ENCODE measurements at places on chromosomes 3 and 15. TPM values are rescaled to one million over a fixed set of nuclear protein-coding genes. Genes with fewer than 3 reads are reported as not detected.

The XCR1 gene
- not detected for total RNA-seq

GRCh38 chr15:66401130-66402021 is 14.7 kb downstream of the MAP2K1 start:
- peak overlapping the region; percentile 72 for H3K4me3 ChIP-seq
- H3K36me3 ChIP-seq = no peaks in the 10 kb centered on the region
- peak overlapping the region; percentile 83 for H3K27ac ChIP-seq

DNA sequence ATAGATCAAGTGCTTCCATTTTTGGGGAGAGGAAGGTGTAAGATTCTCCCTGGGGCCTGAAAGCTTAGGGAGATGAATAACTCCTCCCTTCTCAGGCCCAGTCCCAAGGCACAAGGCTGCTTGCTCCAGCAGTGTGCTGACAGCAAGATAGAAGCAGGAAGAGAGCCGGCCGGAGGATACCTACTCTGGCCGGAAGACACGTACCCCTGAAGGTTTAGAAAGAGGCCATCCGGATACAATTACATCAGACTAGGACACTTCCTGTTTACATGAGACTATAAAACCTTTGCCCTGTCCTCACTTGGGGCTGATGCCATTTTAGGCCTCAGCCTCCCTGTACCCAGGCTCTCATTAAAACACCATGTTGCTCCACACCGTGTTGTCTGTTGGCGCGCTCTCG is 329.9 kb downstream of the SV2B start:
- H3K27ac ChIP-seq = no peak overlapping the region
- no peaks in the 10 kb centered on the region for H3K27me3 ChIP-seq
- no peak for DNase-seq
- peaks cover 6% of the 10 kb centered on the region for H3K36me3 ChIP-seq

GRCh38 chr15:68924866-68925560 is 5.3 kb upstream of the SPESP1 start:
- H3K4me3 ChIP-seq = no peak overlapping the region
- no peak overlapping the region for H3K27ac ChIP-seq
- DNase-seq = peak; percentile 48
- H3K4me1 ChIP-seq = peaks cover under 1% of the 10 kb centered on the region

DNA sequence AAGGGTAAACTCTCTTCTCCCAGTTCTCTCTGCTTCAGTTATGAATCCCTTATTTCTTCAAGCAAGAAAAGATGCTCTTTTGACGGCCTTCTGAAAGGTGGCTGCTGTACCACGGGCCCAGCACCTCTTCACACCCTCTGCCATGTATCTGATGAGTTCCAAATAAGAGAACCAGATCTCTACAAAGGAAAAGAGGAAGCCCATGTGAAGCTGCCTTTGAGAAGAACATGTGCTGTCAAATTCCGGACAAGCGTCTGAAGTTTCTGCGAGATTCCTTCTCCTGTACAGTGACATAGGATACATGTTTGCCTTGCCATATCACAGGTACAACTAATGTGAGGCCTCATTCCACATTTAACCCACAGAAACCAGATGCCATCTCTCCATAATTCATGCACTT is 59.2 kb downstream of the SH3BP5 start:
- H3K27ac ChIP-seq = peak overlapping the region; percentile 83
- no peak for DNase-seq
- no peaks in the 10 kb centered on the region for H3K36me3 ChIP-seq
- no peaks in the 10 kb centered on the region for H3K27me3 ChIP-seq
- H3K4me3 ChIP-seq = no peak overlapping the region

DNA sequence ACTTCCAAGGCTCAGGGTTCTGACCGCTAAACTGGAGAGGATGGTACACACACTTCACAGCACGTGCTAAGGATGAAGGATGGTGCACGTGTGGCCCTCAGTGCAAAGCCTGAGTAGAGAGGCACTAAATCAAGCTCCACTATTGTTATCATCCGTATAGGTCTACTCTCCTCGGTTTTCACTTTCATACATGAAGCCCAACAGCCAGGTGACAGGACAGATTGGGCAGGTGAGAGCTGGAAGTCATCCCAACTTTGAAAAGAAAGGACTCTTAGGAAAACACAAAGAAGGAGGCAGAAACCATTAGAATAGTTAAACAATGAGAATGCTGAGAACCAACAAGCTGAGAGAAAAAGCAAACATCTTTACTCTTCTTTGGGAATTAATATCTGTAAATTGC is 21.1 kb downstream of the MAGI1 start:
- H3K4me1 ChIP-seq = no peaks in the 10 kb centered on the region
- no peak for DNase-seq
- no peaks in the 10 kb centered on the region for H3K27me3 ChIP-seq
- no peaks in the 10 kb centered on the region for H3K36me3 ChIP-seq

- H3K36me3 ChIP-seq = peaks cover 12% of the 10 kb centered on the region
- no peaks in the 10 kb centered on the region for H3K27me3 ChIP-seq
- no peak overlapping the region for H3K4me3 ChIP-seq
- no peak for DNase-seq
- H3K4me1 ChIP-seq = no peaks in the 10 kb centered on the region
Measured at GRCh38 chr3:122902326-122902725, 107.5 kb downstream of the SLC49A4 start.

The GOLGA8J gene
- total RNA-seq = 0.60 TPM

The B3GNT5 gene
- not detected for total RNA-seq

The C2CD4B gene
- total RNA-seq = not detected

DNA sequence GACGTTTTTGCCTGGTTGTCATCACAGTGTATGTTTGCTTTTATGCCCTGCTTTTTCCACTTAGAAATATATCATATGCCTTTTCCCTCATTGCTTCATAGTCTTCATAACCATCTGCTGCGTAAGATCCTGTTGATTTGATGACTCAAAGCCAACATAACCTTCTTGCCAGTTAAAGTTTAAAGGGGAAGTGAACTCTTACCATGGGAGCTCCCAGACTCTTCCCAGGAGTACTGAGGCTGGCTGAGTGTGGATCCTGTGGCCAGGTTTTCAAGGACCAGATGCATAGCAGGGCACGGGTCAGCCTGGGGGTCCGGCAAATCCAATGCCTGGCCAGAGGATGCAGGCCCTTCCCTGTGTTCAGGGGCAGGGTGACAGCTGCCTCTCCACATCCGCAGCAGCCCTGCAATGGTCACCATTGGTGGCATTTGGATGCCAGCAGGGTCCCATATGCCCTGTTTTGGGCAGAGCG is 42.0 kb upstream of the SACM1L start:
- H3K36me3 ChIP-seq = peaks cover 59% of the 10 kb centered on the region
- peaks cover 22% of the 10 kb centered on the region for H3K4me1 ChIP-seq
- H3K27me3 ChIP-seq = no peaks in the 10 kb centered on the region
- H3K27ac ChIP-seq = no peak overlapping the region

DNA sequence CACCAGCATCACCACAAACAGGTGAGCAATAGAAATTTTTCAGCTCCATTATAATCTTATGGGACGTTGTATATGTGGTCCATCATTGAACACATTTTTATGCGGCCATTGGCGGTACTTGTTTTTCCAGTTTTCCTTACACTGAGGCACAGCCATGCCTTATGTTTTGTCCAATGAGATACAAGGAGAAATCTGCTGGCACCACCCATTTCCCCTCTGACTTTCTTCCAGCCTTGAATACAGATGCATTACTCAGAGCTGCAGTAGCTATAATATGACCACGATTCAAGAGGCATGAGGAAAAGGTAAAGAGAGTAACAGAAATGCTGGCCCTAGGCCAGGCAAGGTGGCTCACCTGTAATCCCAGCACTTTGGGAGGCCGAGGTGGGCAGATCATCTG is 9.0 kb upstream of the PIK3R4 start:
- no peaks in the 10 kb centered on the region for H3K4me1 ChIP-seq
- DNase-seq = no peak
- H3K27ac ChIP-seq = no peak overlapping the region
- H3K36me3 ChIP-seq = no peaks in the 10 kb centered on the region
- H3K27me3 ChIP-seq = no peaks in the 10 kb centered on the region

- no peak overlapping the region for H3K4me3 ChIP-seq
- H3K4me1 ChIP-seq = no peaks in the 10 kb centered on the region
- H3K27me3 ChIP-seq = peaks cover 3% of the 10 kb centered on the region
- H3K27ac ChIP-seq = no peak overlapping the region
Measured at GRCh38 chr3:37660782-37661181, 200.9 kb upstream of the CTDSPL start.

The CDCP1 gene
- total RNA-seq = not detected

- H3K36me3 ChIP-seq = no peaks in the 10 kb centered on the region
- H3K27me3 ChIP-seq = no peaks in the 10 kb centered on the region
- H3K4me3 ChIP-seq = no peak overlapping the region
- peaks cover 8% of the 10 kb centered on the region for H3K4me1 ChIP-seq
- no peak overlapping the region for H3K27ac ChIP-seq
Measured at GRCh38 chr3:119632216-119632615, 28.2 kb downstream of the POPDC2 start.

GRCh38 chr15:69666921-69667811 is 214.5 kb downstream of the RPLP1 start:
- no peak for DNase-seq
- H3K27me3 ChIP-seq = no peaks in the 10 kb centered on the region
- H3K4me1 ChIP-seq = peaks cover 69% of the 10 kb centered on the region
- no peaks in the 10 kb centered on the region for H3K36me3 ChIP-seq
- no peak overlapping the region for H3K27ac ChIP-seq

- H3K4me1 ChIP-seq = peaks cover 12% of the 10 kb centered on the region
- no peak overlapping the region for H3K4me3 ChIP-seq
- H3K27me3 ChIP-seq = no peaks in the 10 kb centered on the region
- DNase-seq = no peak
- peaks cover 3% of the 10 kb centered on the region for H3K36me3 ChIP-seq
Measured at GRCh38 chr3:56688191-56688590, 5.1 kb upstream of the TASOR start.

The KBTBD8 gene
- total RNA-seq = 5.1 TPM

- H3K4me1 ChIP-seq = peaks cover 27% of the 10 kb centered on the region
- no peak for DNase-seq
- H3K36me3 ChIP-seq = peaks cover 31% of the 10 kb centered on the region
- H3K4me3 ChIP-seq = peak overlapping the region; percentile 54
- H3K27me3 ChIP-seq = no peaks in the 10 kb centered on the region
Measured at GRCh38 chr3:15327941-15328340, 4.4 kb downstream of the SH3BP5 start.

The ROPN1 gene
- not detected for total RNA-seq

- no peak for DNase-seq
- no peak overlapping the region for H3K4me3 ChIP-seq
- H3K27me3 ChIP-seq = peaks cover 29% of the 10 kb centered on the region
- no peaks in the 10 kb centered on the region for H3K36me3 ChIP-seq
Measured at GRCh38 chr15:86275361-86275760, 195.7 kb downstream of the AGBL1 start.

The CCRL2 gene
- 2.8 TPM for total RNA-seq

DNA sequence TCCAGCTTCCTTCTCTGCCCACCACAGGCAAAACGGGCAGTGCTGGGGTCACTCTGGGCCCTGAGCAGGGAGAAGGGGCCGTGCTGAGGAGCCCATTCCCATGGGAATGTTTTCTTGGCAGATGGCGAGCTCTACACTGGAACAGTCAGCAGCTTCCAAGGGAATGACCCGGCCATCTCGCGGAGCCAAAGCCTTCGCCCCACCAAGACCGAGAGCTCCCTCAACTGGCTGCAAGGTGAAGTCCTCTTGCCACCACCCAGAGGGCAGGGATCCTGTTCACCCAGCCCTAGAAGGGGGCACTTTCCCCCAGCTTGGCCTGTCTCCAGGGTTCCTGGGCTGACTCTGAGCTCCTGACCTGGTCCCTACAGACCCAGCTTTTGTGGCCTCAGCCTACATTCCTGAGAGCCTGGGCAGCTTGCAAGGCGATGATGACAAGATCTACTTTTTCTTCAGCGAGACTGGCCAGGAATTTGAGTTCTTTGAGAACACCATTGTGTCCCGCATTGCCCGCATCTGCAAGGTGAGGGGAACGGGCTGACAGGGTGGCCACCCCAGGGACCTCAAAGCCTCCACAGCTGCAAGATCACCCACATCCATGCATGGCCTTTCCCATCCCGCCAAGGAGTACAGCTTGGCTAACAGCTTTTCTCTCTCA is 12.4 kb downstream of the CIB1 start:
- no peaks in the 10 kb centered on the region for H3K36me3 ChIP-seq
- no peak overlapping the region for H3K4me3 ChIP-seq
- DNase-seq = no peak
- peaks cover 14% of the 10 kb centered on the region for H3K4me1 ChIP-seq
- no peaks in the 10 kb centered on the region for H3K27me3 ChIP-seq

The GATA2 gene
- total RNA-seq = not detected

GRCh38 chr3:38580450-38581382 is 68.8 kb downstream of the SCN5A start:
- H3K36me3 ChIP-seq = no peaks in the 10 kb centered on the region
- DNase-seq = no peak
- no peaks in the 10 kb centered on the region for H3K27me3 ChIP-seq
- H3K4me1 ChIP-seq = no peaks in the 10 kb centered on the region
- no peak overlapping the region for H3K4me3 ChIP-seq

GRCh38 chr3:60856257-60857046 is 394.8 kb downstream of the FHIT start:
- no peaks in the 10 kb centered on the region for H3K36me3 ChIP-seq
- H3K27me3 ChIP-seq = no peaks in the 10 kb centered on the region
- no peaks in the 10 kb centered on the region for H3K4me1 ChIP-seq
- no peak overlapping the region for H3K27ac ChIP-seq

DNA sequence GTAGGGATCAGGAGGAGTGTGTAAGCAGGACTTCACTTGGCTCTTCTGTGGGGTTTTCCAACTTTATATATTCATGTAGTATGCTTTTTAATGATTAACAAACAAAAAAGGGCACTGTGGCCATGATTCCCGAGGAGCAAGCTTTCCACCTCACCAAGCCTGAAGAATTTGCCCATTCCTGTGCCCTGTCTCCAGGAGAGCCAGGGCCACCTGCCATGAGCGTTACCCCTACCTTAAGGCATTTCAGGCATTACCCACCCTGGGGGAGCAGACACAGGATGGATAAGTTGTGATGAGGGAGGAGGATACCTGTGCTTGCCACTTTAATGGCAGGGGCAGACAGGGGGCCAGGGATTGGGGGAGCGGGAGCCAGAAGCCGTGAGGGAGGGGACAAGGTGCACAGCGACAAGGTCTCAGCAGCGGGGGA is 3.0 kb downstream of the TRPM1 start:
- H3K27ac ChIP-seq = no peak overlapping the region
- no peaks in the 10 kb centered on the region for H3K36me3 ChIP-seq
- no peak for DNase-seq
- H3K4me3 ChIP-seq = no peak overlapping the region

The VWA5B2 gene
- total RNA-seq = not detected

DNA sequence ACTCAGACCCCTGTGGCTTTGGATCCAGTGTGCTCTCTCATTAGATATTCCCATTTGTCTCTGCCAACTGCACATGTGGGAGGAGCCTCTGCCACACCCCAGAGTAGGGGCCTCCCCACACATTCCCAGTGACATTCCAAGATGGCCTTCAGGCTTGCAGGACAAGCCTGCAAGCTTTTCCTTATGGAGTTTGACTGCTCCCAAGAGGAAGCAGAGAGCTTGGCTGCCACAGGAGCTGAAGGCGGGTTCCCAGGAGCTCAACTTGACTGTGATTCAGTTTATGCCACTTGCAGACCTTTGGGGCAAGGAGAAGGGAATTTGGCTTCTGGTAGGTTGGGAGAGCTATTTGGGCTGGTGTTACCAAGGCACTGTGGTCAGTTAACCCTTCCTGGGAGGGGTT is 22.5 kb upstream of the EPHB1 start:
- H3K27ac ChIP-seq = no peak overlapping the region
- no peak for DNase-seq
- H3K27me3 ChIP-seq = no peaks in the 10 kb centered on the region
- H3K4me3 ChIP-seq = no peak overlapping the region
- H3K4me1 ChIP-seq = no peaks in the 10 kb centered on the region
- no peaks in the 10 kb centered on the region for H3K36me3 ChIP-seq

- H3K27ac ChIP-seq = peak overlapping the region; percentile 100
- DNase-seq = peak; percentile 24
- no peaks in the 10 kb centered on the region for H3K36me3 ChIP-seq
- H3K27me3 ChIP-seq = peaks cover 5% of the 10 kb centered on the region
Measured at GRCh38 chr3:143001034-143001368, 369 bp upstream of the U2SURP start.

The KLHL24 gene
- total RNA-seq = 107 TPM

Data from naive thymus-derived CD8-positive, alpha-beta T cell (primary cell).